ENCODE measurements at places on chromosomes 3 and 15.

GRCh38 chr3:195666-196065 is 897 bp upstream of the CHL1 start:
- DNase-seq, result no peak

DNA sequence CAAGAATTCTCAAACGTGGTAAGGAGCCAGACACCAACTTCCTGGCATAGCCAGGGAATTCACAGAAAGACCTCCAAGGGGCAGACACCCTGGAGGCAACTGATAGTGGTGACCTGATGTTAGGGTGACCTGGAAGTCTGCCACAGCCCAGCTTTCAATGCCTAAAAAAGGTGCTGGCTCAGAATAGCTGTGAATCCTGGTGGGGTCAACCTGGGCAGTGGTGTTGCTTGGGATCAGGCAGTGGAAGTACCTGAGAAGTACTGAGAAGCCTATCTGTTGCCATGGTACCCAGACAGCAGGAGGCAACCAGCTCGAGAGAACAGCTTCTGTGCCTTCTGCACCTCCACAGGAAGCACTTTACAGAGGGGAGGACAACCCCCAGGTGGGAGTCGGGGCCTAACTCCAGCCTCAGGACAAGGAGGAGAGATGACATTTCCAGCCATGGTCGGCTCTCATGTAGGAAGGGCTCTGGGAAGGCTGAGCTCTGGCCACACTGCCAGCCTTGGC is 55.4 kb upstream of the LARS2 start:
- DNase-seq, result no peak

- peak; percentile 64 for DNase-seq
These were observed 31.7 kb upstream of the MNS1 start for GRCh38 chr15:56496635-56497034.

GRCh38 chr3:126544596-126545281 is 14.0 kb downstream of the C3orf22 start:
- no peak for DNase-seq

DNA sequence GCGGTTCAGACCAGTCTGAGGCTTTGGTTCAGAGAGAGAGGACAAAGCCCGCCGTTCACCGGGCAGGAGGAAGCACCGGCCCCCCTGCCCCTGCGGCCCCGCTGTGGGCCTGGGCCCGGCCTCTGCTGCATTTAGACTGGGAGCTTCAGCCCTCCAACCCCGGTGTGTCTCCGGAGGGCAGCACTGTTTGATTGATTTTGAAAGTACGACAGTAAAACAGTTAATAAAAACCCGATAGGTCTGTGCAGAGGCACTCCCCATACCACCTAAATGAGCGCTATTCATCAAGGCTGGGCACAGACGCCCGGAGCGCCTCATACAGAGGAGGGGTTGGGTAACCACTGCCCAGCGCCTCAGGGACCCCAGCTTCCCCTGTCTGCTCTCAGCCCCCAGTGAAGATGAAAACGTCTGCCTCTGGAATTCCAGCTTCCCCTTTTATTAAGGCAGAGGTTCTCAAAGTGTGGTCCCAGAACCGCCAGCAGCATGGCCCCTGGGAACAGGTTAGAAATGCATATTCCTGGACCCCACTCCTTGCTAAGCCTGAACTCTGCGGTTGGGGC is 256.7 kb upstream of the TLE3 start:
- DNase-seq, result peak; percentile 31

DNA sequence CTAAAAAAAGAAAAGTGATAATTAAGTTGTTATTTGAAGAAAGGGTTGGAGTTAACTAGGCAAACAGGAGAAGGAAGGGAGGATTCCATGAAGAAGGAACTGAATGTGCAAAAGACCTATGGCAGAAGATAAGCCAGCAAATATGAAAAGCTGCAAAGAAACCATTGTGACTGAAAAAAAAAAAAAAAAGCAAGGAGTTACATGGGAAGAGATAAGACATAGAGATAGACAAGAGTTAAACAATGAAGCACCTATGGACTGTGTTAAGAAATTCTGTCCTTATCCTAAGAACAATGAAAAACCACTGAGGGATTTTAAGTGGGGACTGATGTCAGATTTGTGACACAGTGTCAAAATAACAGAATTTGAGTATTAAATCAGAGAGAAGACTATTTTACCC is 17.0 kb downstream of the ZNF280D start:
- DNase-seq, result no peak

- no peak for DNase-seq
These were observed 569.2 kb downstream of the ZBBX start for GRCh38 chr3:166810741-166811445.

DNA sequence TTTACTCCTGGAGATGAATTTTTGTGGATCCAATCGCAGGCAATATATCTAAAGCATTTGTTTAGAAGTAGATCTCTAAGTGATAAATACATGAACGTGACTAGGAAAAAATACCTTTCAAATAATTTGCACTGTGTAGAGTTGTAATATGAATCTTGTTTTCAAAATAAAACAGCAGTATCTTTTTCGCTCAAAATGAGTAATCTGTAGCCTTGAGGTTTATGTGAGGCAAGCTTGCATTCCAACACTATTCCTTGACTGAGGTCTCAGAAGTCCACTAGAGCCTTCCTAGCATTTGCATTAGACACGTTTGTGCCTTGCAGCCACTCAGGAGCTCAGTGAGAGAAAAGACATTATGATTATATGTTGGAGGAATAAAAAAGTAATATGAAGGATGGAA is 138.3 kb upstream of the ROBO1 start:
- no peak for DNase-seq

DNA sequence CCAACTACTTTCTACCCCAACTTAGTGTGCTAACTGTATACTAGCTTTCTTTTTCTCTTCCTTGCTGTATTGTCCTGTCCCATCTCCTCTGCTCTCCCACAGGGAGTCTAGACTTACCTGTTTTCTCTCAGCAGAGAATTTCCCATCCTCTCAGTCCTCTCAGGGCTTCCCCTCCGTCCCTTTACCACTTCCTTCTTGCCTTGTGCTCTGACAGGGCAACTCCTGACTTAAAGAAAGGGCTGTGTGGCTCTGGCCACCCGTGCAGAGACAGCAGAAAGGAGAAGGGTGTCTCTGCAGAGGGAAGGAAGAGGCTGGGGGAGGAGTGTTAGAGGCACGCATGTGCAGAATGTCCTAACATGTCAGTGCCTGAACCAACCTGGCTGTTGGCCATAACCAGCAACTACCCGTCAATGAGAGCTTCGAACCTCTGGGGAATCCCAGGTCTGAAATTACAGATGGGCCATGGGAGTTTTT is at the start of gene GCSAM:
Gene GCSAM (minus strand): TSS at position 274 of the 474 bp plus-strand sequence. CDS start 128 bp downstream, at position 146.
- peak; percentile 87 for DNase-seq

GRCh38 chr15:48112242-48112641 is 8.5 kb upstream of the SLC24A5 start:
- DNase-seq, result no peak

GRCh38 chr3:194325424-194326153 is 25.5 kb downstream of the CPN2 start:
- no peak for DNase-seq

DNA sequence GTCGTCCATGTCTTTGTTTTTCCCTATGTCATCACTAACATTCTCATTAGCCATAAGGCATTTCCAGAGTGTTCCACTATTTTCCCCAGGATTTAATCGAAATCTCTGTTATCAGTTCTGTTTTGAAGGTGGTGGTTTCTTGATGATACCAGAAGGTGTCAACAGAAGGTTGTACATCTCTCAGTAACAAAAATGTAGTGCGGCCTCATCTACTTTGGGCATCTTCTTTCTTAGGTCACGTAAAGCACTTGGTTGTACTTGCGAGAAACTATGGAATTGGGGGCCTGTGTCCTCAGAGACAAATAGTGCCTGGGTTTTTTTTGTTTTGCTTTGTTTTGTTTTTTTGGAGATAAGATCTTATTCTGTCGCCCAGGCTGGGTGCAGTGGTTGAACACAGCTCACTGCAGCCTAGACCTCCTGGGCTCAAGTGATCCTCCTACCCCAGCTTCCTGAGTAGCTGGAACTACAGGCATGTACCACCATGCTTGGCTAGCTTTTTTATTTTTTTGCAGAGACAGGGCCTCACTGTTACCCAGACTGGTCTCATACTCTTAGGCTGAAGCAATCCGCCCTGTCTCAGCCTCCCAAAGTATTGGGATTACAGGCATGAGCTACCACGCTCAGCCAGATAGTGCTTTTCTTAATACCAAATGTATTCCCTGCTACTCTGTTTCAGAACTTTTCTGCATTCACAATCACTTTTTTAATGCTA is 61.2 kb upstream of the FURIN start:
- no peak for DNase-seq

DNA sequence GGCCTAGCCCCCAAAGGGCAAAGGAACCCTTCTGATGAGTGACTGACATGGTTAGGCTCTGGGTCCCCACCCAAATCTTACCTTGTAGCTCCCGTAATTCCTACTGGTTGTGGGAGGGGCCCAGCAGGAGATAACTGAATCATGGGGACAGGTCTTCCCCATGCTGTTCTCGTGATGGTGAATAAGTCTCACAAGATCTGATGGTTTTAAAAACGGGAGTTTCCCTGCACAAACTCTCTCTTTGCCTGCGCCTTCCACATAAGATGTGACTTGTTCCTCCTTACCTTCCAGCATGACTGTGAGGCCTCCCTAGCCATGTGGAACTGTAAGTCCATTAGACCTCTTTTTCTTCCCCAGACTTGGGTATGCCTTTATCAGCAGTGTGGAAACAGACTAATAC is 16.9 kb downstream of the TKT start:
- no peak for DNase-seq

DNA sequence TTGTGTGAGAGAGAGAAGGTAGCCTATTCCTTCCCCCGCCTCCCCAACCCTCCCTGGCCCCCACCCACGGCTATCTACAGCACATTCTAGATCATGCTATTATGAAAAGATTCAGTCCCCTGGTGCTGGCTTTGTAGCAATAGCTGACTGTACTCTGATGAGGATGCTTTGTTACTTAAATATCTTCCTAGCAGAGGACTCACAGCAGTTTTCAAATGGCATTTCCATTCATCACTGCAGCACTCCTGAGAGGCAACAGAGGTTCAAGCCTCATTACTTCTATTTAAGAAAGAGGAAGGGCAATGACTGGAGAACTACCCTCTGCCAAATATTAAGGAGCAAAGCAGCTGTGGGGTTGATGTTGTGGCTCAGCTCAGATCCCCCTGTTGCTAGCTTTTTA is 61.0 kb downstream of the LRRN1 start:
- DNase-seq, result no peak

- no peak for DNase-seq
These were observed 70.7 kb upstream of the FRMD4B start for GRCh38 chr3:69456631-69457030.

GRCh38 chr3:11510356-11510755 is 133.4 kb downstream of the VGLL4 start:
- no peak for DNase-seq

- DNase-seq, result no peak
These were observed 179.1 kb downstream of the NSUN3 start for GRCh38 chr3:94241986-94242385.

DNA sequence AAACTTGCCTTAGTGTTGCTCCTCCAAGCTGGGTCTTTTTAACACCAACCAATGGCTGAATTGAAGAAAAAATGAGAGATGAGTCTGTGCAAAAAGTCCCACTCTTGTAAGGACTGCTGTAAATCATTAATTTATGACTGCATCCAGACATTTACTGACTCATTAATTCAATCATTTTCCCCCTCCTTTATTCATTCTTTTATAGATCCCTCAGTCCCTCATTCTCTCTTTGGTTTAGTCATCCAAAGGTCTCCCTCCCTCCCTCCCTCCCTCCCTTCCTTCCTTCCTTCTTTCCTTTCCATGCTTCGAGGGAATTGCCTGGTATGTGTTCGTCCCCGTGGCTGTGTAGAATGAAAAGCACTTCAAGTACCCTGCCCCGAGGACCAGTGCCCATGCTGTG is 35.3 kb upstream of the MRPS22 start:
- no peak for DNase-seq
